ENCODE measurements at places on chromosomes 1 and 21. TPM values are rescaled to one million over a fixed set of nuclear protein-coding genes. Genes with fewer than 3 reads are reported as not detected.

CGN gene
- 0.71 TPM for total RNA-seq

RPS27 gene
- total RNA-seq: 1,559 TPM

CFAP74 gene
- total RNA-seq: not detected

ANGPTL3 gene
- not detected for total RNA-seq

GCSAML gene
- total RNA-seq: not detected

PGLYRP3 gene
- not detected for total RNA-seq

PLA2G2C gene
- total RNA-seq: not detected

HEYL gene
- not detected for total RNA-seq
